ENCODE measurements at places on chromosomes 5 and 9.

DNA sequence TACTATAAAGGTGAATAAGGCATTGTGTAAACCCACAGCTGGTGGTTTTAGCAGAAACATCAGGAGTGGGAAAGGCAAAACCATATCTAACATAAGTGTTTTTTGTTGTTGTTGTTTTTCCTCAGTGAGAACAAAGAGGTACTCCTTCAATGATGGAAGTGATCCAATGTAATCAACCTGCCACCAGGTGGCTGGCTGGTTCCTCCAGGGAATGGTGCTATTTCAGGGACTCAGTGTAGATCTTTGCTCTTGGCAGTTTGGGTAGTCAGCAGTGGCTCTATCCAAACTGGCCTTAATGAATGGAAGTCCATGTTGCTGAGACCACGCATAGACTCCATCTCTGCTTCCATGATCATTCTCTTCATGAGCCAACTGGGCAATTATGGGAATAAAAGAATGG lies 10.8 kb downstream of the DMRTA1 start:
- DNase-seq, result no peak

DNA sequence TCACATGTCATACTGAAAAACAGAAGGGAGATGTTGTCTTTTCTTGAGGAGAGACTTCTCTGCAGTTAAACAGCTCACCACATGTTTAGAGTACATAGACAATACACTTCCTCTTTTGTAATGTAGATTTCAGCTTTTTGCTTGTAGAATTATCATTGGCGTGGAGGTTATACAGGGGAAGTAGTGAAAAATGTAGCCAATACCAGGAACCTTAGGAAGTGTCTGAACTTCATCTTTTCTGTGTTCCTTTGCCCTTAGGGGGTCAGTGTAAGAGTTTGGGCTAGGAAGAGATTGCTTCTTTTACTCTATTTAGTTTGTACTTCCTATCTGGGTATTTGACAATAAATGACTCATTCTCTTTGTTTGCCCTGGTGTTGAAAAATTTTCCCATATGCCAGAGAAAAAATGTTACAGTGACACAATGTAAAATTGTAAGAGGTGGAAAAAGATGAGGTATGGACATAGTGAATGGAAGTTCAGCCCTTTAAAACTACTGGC lies 21.0 kb upstream of the CDKN2B start:
- no peak for DNase-seq

DNA sequence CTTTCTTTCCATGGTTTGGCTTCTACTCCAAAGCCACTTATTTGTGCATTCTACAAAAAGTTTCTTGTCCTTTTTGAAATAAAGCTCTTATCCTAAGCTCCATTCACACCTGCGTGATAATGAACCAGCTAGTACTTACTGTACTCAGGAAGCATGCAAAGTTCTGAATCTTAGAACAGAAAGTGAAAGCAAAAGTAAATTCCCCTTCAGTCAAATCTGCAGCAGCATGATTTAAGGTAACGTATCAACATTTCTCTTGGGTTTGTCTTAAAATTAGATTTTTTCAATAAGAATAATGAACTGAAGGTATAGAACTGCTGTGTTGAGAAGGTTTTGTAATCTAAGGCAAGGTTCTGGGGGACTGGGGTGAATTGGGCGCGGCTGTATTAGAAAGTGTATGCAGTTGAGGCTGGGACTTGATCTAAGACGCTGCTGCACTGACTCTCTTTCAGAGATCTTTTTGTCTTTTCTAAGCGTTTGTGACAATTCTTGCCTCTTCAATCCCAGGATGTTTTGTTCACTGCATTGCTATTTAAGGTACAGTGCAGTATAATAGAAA lies at the start of gene ERAP2:
TSS of gene ERAP2 (plus strand) at position 209 of the 559 bp plus-strand sequence. CDS start 3,186 bp downstream, outside the sequence.
- peak; percentile 63 for DNase-seq

GRCh38 chr5:94367900-94368299 lies 250.5 kb downstream of the KIAA0825 start:
- DNase-seq, result no peak

- DNase-seq, result no peak
Measured at GRCh38 chr5:149376711-149377447, 2.2 kb downstream of the IL17B start.

DNA sequence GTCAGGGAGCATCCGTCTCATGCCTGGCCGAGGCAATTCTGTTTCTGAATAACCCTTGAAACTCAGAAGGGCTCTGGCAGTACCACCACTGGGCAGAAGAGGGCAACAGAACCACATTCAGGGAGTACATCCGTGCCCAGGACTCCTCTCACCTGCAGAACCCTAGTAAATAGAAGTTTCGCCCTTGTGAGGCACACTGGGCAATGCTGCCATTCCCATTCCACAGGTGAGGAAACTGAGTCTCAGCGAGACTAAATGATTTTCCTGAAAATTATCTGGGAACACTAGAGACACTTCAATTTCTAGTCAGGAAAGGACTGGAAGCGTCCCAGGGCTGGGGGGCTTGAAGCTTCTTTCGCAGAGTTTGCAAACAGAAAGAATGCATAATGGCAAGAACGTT lies 74.7 kb downstream of the FGF1 start:
- DNase-seq, result peak; percentile 59

GRCh38 chr5:114360816-114361723 lies 800 bp upstream of the KCNN2 start:
- DNase-seq, result no peak

- no peak for DNase-seq
Measured at GRCh38 chr9:78015241-78015640, 16.4 kb downstream of the GNAQ start.

GRCh38 chr5:134119720-134120119 lies 5.2 kb downstream of the TCF7 start:
- DNase-seq, result no peak

DNA sequence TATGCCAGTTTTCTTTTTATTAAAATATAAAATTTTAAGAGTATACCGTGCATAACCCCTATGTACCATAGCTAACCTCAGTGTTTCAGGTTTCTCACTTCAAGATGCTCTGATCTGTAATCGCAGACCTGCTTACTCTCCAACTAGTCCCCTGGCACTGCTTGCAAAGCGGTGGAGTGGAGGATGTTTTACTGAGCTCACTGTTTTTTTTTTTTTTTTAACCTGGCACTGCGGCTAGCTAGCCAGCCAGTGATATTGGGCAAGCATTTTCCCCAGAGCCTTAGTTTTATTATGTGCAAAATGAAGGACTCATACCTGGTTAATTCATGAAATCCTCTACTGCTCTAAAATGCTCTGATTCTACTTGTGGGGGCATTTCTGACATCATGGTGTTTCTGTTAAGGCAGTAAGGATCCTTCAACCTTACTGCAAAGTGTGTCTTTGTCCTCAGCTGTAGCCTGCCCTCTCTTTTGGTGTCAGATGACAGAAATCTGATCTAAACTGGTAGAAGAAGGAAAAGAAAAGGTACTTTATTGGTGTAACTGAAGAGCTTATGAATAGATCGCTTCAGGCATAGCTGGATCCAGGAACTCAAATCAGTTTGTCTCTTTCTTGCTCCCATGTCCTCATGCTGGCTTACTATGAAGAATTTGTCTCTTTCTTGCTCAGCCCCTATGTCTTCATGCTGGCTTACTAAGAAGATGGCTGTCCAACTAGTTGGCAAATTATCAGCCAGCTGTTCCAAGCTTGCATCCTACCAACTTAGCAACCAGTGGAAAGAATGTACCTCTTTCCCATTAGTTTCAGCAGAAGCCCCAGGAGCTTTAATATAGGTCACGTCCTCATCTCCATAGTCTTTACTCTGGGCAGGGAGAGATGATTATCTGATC lies 59.8 kb downstream of the DOCK2 start:
- DNase-seq, result no peak

DNA sequence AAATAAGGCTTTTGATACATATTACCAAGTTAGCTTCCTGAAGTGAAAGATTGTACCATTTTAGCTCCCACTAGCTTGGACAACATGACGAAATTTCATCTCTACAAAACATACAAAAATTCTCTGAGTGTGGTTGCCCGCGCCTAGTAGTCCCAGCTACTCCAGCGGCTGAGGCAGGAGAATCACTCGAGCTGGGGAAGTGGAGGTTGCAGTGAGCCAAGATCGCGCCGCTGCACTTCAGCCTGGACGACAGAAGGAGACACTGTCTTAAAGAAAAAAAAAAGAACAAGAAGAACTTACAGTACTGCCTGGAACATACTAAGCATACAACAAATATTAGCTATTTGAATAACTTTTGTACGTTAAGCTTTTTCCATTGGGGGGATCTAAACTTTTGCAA lies 29.7 kb upstream of the NRG2 start:
- DNase-seq, result no peak
